Posterior vena cava (tissue), 2 donors: ENCODE measurements at places on chromosomes 16 and 17. TPM values are rescaled to one million over a fixed set of nuclear protein-coding genes. Genes with fewer than 3 reads are reported as not detected.

- DNase-seq = no peak
These were observed 222.3 kb downstream of the WWOX start for GRCh38 chr16:78321620-78322360.

GRCh38 chr16:6096931-6097670 is 999.5 kb upstream of the EEF2KMT start:
- DNase-seq = no peak

DNA sequence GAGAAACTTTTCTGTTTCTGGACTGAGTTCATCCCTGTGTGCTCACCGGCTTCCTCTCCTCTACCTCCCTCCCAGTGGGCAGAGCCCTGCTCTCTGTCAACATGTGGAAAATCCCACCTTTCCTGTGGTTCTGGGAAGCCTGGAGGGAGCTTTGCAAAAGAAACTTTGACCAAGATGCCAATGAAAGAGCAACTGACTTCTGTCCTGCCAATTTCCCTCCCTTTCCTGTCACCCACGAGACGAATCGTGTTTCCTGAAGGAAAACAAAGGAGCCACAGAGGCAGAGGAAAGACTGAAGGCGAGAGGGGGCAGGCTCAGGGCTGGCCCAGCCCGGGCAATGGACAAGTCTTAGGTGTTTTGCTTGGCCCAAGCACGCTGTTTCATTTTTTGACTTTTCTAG is 82.8 kb downstream of the PLCG2 start:
- DNase-seq = no peak

- DNase-seq = peak; percentile 42
These were observed 21.0 kb upstream of the RBFOX3 start for GRCh38 chr17:79631640-79632431.

DNA sequence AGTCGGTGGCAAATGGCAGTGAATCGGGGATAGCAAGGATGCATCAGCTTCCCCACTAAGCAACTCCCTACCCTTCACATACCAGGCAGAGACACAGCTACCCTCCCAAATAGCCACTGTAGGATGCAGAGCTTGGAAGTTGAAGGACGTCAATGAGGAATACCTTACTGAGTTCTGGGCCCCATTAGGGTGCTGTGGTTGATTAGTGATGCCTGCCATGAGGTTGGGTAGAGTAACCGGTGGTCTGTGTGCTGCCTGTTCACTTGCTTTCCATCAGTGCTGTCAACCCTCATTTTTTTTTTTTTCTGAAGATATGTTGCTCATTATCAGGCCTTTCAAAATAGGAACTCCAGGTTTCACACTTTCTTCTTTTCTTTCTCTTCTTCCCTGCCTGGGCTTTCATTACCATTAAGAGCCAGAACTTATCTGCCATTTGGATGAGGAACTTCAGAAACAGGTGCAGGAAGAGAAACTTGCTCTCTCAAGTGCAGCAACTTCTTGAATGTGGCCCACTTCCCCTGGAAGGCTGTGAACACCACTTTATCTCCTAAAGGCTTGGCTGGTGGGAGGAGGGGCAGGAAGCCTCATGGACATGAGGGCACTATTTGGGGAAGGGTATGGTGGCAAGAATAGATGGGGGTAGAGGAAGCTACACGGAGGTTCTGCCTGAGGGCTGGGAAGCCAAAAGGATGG is 183.5 kb downstream of the NTN1 start:
- no peak for DNase-seq

DNA sequence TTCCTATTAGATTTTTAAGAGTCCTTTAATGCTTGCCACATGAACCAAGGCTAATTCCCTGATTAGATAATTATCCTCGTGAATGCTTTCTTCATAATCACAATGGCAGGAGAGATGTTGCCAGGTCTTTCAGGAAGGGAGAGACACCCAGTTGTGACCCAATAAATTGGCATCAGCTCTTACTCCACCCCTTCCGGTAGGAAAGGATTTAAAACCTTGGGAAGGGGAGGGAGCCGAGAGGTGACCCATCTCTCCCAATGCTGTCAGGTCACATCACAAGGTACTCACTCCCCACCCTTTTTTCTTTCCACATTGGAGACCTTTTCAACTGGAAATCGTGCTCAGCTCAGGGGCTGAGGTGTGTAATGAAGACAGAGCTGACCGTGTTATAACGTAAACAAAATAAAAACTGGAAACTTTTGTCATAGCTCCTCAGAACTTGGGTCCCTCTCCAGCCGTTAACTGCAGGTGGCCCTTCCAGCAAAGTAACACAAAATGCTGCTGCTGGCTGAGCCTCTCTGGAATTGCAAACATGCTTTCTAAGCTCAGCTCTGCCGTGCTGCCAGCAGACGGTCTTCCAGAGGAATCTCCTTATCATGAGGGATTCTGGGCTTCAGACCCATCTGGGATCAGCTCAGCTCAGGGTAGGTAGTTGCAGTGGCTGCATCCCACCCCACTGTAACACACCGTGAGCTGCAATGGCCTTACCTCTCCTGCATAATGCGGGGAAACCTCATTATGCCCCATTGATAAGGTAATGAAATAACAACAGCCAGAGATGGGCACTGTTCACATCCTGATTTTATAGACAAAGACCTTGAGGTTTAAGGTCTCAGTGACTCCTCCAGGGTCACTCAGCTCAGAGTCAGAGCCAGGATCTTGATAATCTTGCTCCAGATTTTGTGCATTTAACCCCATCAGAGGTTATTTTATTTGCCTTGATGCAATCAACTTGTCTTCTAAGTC is 15.6 kb downstream of the TMEM100 start:
- DNase-seq = no peak

GRCh38 chr16:21156767-21157467 is 1.6 kb upstream of the LDAF1 start:
- no peak for DNase-seq

- DNase-seq = no peak
These were observed 3.0 kb upstream of the BAHCC1 start for GRCh38 chr17:81391936-81392908.

DNA sequence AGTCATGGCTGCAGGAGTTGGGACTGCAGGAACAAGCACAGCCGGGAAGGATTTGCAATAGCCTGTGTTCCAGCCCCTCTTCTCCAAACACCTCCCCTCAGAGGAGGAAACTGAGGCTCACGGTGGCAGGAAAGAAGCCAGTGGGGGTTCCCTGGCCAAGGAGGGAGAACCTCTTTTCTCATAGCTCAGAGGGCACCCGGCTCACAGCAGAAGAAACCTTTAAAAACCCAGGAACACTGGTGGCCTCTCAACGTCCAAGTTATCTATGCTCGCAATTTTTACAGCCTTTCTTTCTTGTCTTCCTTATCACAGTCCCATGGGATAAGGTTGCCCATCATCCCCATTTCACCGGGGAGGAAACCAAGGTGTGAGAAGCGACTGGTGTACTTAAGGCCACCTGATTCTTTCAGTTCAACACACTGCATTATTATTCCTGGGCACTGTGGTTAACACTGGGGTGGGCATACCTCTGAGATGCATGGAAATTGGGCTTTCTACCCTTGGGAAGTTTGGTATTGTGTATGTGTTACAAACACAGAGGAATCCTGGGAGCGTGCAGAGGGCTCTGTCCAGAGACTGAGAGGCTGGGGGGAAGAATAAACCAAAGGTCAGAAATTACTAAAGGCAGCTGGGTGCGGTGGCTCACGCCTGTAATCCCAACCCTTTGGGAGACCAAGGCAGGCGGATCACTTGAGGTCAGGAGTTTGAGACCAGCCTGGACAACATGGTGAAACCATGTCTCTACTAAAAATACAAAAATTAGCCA is 791 bp upstream of the ZNF629 start:
- no peak for DNase-seq

- no peak for DNase-seq
These were observed 1.2 kb upstream of the GNG13 start for GRCh38 chr16:801584-802363.

DNA sequence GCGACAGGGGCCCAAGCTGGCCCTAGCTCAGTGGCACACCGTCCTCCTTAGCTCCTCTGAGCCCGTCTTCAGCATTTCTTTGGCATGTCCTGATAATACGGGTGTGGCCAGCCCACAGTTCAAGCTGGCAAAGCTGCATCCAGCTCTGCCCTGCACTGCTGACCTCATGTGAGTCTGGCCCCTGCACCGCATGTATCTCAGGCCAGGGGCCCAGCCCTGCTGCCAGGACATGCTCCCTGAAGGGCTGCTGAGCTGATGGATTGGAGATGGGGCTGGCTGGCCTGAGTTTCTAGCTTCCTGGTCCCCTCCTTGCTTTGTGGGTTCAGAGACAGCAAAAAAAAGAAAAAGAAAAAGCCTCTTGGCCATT is 2.4 kb downstream of the DOC2B start:
- DNase-seq = no peak

DNA sequence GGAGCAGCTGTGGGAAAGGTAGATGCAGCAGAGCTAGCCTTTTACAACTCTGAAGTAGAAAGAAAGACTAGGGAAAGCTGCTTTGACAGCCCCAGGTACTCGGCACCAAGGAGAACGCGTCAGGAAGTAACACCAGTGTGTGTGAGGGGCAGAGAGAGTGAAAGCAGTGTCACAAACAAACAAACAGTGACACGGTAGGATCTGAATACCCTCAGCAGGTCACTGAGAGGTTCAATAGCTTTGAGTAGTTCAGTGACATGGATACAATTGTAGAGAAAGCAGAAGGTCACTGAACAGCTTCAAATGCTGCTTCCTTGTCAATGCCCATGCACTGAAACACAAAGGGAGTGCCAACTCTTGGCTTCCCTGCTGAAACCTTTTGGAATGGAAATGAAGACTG is 150.3 kb upstream of the C17orf78 start:
- DNase-seq = no peak

DNA sequence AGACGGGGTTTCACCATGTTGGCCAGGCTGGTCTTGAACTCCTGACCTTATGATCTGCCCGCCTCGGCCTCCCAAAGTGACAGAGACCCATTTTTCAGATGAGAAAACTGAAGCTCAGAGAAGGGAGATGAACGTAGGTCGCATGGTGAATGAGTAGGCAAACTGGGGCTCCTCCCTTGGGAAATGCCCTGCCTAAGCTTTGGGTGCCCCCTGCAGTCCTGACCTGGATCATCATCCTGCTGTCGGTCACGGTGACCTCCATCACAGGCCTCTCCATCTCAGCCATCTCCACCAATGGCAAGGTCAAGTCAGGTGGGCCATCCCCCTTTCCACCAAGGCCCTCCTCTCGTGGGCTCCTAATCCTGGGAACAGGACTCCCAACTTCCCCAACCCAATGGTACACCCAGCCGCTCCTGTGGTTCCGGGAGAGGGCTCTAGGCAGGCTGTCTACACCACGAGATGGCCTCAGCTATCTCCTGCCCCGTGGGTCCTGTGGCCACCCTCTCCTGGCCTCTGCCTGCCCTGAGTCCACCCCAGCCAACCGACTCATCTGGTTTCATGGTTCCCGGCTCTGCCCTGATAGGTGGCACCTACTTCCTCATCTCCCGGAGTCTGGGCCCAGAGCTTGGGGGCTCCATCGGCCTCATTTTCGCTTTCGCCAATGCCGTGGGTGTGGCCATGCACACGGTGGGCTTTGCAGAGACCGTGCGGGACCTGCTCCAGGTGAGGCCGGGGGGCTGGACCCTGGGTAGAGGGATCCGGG is 4.7 kb downstream of the SLC12A3 start:
- DNase-seq = no peak

GRCh38 chr16:66367968-66368891 is 1.7 kb downstream of the CDH5 start:
- DNase-seq = peak; percentile 64

DNA sequence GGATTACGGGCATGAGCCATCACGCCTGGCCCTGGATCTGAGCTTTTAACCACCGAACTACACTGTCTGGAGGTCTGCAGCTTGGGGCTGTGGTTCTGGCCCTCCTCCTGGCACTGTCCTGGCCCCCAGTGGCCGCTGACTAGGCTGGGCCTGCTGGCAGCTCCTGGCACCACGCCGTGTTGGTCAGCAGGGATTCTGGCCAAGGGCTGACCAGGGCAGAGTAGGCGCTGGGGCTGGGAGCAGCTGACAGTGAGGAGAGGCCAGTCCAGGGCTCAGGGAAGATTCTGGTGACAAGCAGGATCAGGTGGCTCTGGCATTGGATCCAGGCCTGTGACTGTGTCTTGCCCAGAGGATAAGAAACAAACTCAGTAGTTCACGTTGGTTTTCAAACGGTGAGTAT is 14.6 kb downstream of the EEF2K start:
- DNase-seq = no peak

- DNase-seq = no peak
These were observed 19.6 kb downstream of the TELO2 start for GRCh38 chr16:1512774-1513173.

DNA sequence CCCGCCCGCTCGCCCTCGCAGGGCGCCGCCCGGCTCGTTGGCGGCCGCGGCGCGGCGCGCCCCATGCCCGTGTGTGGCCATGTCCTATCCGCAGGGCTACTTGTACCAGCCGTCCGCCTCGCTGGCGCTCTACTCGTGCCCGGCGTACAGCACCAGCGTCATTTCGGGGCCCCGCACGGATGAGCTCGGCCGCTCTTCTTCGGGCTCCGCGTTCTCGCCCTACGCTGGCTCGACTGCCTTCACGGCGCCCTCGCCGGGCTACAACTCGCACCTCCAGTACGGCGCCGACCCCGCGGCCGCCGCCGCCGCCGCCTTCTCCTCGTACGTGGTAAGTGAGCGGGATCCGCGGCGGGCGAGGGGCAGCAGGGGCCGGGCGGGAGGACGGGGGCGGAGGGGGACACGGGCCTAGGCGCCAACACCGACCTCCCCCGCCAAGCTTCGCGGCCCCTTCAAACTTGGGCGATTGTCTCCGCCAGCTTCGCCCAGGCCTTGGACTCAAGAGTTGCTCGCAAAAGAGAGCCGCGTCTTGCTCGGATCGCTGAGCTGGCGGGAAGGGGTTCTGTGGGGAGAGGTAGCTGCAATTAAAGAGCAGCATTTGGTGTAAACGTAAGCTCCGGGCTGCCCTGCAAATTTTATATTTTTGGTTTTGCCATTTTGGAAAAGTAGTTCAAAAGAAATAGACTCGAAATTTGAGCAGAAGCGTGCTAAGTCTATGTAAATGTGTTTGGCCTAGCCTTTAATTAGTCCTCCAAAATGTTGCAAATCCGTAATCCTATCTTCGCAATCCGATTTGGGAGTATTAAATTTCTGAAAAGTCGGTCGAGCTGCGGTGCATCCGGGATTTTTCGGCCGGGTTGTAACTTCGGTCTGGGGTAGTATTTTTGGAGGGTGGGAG is 702 bp downstream of the IRX5 start:
- peak; percentile 84 for DNase-seq

DNA sequence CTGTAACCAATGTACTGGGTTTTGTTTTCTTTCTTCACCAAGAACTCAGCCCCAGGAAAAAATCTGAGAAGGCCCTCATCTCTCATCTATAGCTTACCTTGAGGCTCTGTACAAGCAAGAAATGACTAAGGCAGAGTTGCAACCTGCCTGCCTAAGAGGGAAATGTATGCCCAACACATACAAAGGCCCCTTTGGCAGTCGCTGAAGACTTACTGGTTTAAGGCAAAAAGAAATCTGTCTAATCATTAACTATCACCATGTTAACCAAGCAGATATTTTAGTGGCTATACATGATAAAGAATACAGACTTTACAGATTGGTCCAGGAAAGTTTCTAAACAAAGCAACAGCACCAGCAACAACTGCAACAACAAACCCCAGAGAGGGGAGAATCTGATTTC is 14.2 kb downstream of the ZNF624 start:
- DNase-seq = no peak

GRCh38 chr17:14760212-14760611 is 459.3 kb downstream of the HS3ST3B1 start:
- DNase-seq = no peak

OXLD1 gene
- total RNA-seq = 21.2 TPM

AANAT gene
- not detected for total RNA-seq

ALDH3A1 gene
- total RNA-seq = 0.46 TPM

SRCIN1 gene
- 1.2 TPM for total RNA-seq

PKMYT1 gene
- total RNA-seq = 1.6 TPM

ODAD4 gene
- 0.74 TPM for total RNA-seq

NOS2 gene
- 0.33 TPM for total RNA-seq

HIC1 gene
- 64.2 TPM for total RNA-seq
